ENCODE measurements at places on chromosomes 5 and 9. TPM values are rescaled to one million over a fixed set of nuclear protein-coding genes. Genes with fewer than 3 reads are reported as not detected.
A peak's percentile ranks its signal among the peaks of the same experiment; 100 is the strongest.

DNA sequence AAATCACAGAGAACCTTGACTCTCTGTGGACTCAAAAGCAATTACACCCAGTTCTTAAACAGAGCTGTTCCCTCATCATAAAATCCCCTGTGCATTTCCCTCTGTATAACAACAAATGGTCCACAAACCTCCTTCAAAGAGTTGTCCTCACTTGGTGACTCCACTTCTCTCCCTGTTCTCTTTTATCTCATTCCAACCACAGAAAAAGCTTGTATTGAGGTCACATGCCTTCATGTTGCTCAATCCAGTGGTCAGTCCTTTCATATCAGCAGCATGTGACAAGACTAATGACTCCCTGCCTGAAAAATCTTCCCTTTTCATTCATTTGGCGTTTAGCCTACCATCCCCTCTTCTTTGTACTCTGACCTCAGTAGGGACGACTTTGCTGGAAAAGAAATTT lies 158.0 kb downstream of the DEPDC1B start:
- DNase-seq = no peak
- H3K27me3 ChIP-seq = no peaks in the 10 kb centered on the region
- H3K27ac ChIP-seq = no peak overlapping the region
- no peaks in the 10 kb centered on the region for H3K36me3 ChIP-seq
- H3K4me3 ChIP-seq = no peak overlapping the region
- H3K4me1 ChIP-seq = no peaks in the 10 kb centered on the region

GRCh38 chr9:2790466-2790865 lies 53.4 kb downstream of the PUM3 start:
- no peak for DNase-seq
- H3K4me3 ChIP-seq = no peak overlapping the region
- no peaks in the 10 kb centered on the region for H3K4me1 ChIP-seq
- H3K27me3 ChIP-seq = no peaks in the 10 kb centered on the region

GRCh38 chr9:130138791-130139190 lies 33.4 kb upstream of the NCS1 start:
- DNase-seq = no peak
- H3K4me3 ChIP-seq = no peak overlapping the region

DNA sequence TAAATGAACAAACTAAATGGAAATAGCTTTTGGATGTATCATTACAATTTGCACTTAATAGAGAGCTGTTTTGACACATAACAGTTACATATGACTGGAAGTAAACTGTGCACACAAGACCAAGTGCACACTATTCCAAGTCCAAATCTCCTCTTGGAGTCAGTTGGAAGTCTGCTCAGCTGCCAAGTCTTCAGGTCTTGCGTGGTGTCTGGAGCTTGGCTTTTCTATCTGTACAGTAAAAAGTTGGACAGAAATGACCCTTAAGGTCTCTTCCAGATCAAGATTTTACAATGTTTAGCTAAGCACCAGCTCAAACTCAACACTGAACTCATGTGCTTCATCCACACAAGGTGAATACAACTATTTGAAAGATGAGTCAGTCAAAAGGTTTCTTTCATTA lies 456.9 kb downstream of the RASEF start:
- no peaks in the 10 kb centered on the region for H3K27me3 ChIP-seq
- no peak overlapping the region for H3K27ac ChIP-seq

Gene STPG3
- not detected for polyA plus RNA-seq

GRCh38 chr5:25550793-25551192 lies 906.0 kb upstream of the CDH10 start:
- H3K36me3 ChIP-seq = no peaks in the 10 kb centered on the region
- no peak for DNase-seq
- no peak overlapping the region for H3K27ac ChIP-seq

GRCh38 chr5:116375926-116376325 lies 198.7 kb downstream of the SEMA6A start:
- no peaks in the 10 kb centered on the region for H3K27me3 ChIP-seq
- no peak overlapping the region for H3K4me3 ChIP-seq
- no peaks in the 10 kb centered on the region for H3K36me3 ChIP-seq

DNA sequence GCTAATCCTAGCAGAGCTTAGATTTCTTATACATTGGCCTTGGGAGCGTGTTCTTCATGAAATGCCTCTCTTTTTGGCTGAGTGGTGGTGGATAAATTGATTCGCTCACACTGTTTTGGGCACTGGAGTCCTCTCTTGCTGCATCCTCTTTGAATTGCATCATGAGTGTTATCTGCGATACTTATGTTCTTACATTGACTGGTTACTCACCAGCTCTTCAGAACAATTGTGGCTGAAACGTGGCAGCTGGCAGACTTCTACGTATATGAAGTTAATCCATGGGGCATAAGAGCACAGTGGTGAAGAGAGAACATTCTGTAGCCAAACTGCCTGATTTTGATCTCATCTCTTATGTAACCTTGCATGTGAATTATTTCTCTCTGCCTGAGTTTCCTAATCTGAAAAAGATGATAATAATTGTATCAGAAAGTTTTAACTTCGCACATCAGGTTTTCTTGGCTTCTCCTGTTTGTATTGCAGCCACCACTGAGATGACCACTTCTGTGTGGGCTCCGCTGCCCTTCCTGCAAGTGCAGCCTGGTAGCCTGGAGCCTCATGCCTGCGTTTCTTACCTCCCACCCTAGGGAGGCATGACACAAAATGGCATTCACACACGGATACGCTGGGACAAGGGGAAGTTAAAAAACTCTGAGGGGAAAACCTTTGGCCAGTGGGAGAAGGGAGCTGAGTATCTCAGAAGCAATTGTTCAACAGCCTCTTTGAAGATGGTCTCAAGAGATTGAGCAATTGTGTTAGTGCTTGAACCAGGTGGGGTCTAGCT lies 295.2 kb downstream of the ARHGAP26 start:
- H3K27me3 ChIP-seq = no peaks in the 10 kb centered on the region
- H3K36me3 ChIP-seq = peaks cover 10% of the 10 kb centered on the region
- no peaks in the 10 kb centered on the region for H3K4me1 ChIP-seq
- no peak overlapping the region for H3K27ac ChIP-seq

Gene OR1J4
- not detected for polyA plus RNA-seq

- no peak for DNase-seq
- no peaks in the 10 kb centered on the region for H3K4me1 ChIP-seq
- H3K27me3 ChIP-seq = no peaks in the 10 kb centered on the region
- no peaks in the 10 kb centered on the region for H3K36me3 ChIP-seq
- no peak overlapping the region for H3K4me3 ChIP-seq
Observed at GRCh38 chr9:79661886-79662536, 90.2 kb downstream of the TLE4 start.

Gene RABGAP1
- polyA plus RNA-seq = 24.3 TPM

Gene DBN1
- 28.1 TPM for polyA plus RNA-seq

DNA sequence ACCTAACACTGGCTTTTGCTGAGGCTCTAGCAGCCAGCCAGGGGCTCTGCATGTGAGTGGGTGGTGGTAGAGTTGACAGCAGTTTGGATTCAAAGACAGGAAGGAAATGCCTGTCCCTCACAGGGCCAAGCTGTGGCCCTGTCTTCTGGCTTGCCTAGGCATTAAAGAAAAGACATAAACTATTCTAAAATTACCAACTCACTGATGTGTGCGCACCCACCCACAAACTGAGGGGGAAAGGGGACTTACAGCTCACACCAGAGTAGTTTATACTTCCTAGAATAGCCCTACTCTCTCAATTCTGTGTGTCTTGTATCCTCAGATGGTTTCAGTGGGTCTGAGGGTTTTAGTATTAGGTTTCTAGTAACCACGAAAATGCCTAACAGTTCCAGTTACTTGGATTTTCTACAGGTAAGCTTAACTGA lies 18.3 kb upstream of the IL13 start:
- no peaks in the 10 kb centered on the region for H3K27me3 ChIP-seq
- no peak for DNase-seq
- H3K36me3 ChIP-seq = peaks cover 36% of the 10 kb centered on the region
- H3K4me3 ChIP-seq = no peak overlapping the region
- no peak overlapping the region for H3K27ac ChIP-seq
- H3K4me1 ChIP-seq = no peaks in the 10 kb centered on the region

DNA sequence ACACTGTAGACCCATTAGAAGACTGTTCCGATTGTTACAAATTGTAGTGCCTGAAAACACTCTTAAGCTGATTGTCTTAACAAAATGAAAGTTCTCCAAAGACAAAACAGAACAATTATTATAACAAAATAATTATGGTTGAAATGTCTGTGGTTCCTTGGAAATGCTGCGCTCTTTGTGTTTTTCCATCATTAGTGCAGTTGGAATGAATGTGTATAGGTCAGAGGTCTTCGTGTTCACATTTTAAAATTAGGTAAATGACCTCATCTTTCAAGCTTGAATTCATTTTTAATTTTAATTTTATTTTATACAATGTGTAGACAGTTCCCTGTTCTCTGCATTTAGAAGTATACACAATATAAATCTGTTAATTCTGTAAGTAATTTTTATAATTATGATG lies 56.7 kb upstream of the NXNL2 start:
- no peak overlapping the region for H3K27ac ChIP-seq
- H3K27me3 ChIP-seq = no peaks in the 10 kb centered on the region
- no peaks in the 10 kb centered on the region for H3K4me1 ChIP-seq
- no peaks in the 10 kb centered on the region for H3K36me3 ChIP-seq
- no peak overlapping the region for H3K4me3 ChIP-seq
- DNase-seq = no peak

DNA sequence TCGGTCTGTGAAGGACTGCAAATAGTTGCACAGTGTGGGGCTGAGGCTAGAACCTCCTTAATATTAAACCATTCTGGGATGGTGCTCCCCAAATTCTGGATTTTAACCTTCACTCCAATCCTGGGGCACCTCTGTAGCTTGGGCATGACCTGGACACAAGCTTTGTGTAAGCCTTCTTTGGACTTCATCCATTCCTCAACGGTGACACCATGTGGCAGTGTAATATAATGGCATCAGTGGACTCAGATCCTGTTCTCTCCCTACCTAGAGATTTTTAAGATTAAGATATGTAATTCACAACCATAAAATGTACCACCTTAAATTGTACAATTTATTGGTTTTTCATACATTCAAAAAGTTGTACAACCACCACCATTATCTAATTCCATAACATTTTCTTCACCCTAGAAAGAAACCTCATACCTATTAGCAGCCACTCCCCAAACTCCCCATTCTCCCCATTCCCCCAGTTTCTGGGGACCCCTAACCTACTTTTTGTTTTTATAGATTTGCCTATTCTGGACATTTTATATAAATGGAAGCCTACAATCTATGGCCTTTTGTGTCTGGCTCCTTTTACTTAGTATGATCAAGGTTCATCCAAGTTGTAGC lies 4.8 kb upstream of the PLGRKT start:
- no peak overlapping the region for H3K4me3 ChIP-seq
- H3K27me3 ChIP-seq = no peaks in the 10 kb centered on the region
- peaks cover 24% of the 10 kb centered on the region for H3K4me1 ChIP-seq
- no peak for DNase-seq

GRCh38 chr9:108130905-108131304 lies 641.3 kb upstream of the KLF4 start:
- H3K36me3 ChIP-seq = no peaks in the 10 kb centered on the region
- no peak overlapping the region for H3K4me3 ChIP-seq
- no peaks in the 10 kb centered on the region for H3K4me1 ChIP-seq
- H3K27me3 ChIP-seq = no peaks in the 10 kb centered on the region
- DNase-seq = no peak

GRCh38 chr5:140342896-140343295 lies 3.5 kb downstream of the HBEGF start:
- no peaks in the 10 kb centered on the region for H3K27me3 ChIP-seq
- no peaks in the 10 kb centered on the region for H3K36me3 ChIP-seq
- H3K27ac ChIP-seq = no peak overlapping the region
- no peak overlapping the region for H3K4me3 ChIP-seq
- no peak for DNase-seq
- peaks cover 43% of the 10 kb centered on the region for H3K4me1 ChIP-seq

DNA sequence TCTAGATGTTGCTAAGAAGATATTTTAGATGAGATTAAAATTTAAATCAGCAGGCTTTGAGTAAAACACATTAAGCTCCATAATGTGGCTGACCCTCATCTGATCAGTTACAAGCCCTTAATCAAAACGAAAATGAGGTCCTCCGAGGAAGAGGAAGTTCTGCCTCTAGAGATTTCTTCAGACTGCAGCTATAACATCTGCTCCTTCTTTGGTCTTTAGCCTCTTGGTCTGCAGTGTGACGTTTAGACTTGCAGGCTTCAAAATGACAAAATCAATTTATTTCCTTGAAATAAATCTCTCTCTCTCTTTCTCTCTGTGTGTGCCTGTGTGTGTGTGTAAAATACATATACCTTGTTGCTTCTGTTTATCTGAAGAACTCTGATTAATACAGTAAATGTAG lies 1429.8 kb upstream of the CDH9 start:
- no peaks in the 10 kb centered on the region for H3K4me1 ChIP-seq
- no peak overlapping the region for H3K27ac ChIP-seq
- no peaks in the 10 kb centered on the region for H3K36me3 ChIP-seq
- no peak for DNase-seq

DNA sequence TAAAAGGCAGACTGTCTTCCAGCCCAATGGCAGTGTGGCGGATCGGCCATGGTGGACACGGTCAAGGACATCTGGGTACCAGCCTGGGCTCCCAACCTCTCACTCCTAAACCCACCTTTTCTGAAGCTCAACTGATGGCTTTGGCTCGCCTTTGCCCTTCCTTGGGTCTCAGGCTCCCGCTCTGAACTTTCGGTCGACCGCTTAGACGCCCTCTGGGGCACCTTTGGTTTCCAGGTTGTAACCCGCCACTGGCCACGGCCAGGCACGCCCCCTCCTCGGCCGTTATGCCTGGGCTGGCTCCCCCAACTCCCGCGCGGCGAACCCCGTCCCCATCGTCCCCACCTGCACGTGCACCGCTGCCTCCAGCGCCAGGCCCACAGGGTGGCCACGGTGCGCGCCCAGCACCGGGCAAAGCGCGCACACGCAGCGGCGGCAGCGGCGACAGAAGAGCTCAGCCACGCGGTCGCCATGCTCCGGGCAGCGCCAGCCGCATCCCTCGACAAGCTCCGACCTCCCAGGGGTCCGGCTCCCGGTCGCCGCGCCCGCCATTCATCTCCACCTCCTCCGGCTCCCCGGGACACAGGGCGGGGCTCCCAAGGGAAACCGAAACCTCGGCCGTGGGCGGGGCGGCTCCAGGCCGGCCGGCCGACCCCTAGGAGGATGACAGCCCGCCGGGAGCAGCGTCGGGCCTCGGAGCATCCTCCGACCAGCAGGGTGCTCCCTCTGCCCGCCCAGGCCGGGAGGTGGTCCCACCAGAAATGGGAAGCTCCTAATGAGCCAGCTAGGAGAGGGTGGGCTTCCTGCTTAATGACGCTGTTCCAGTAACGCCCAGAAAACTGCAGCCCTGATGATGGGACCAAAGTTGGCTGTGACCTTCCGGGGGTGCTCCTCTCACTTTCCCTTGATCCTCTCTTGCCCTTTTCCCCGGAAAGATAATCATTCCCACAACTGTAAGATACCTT lies at the start of gene TRIM14:
TSS of gene TRIM14 (minus strand) at position 583 of the 962 bp plus-strand sequence. CDS start at position 549, 34 bp downstream.
- peak within 1 kb of the TSS; percentile 59 for H3K27ac ChIP-seq
- peak; percentile 67 for DNase-seq
- H3K36me3 ChIP-seq = no peaks in the 10 kb centered on the region
- H3K4me3 ChIP-seq = peak within 1 kb of the TSS; percentile 95

DNA sequence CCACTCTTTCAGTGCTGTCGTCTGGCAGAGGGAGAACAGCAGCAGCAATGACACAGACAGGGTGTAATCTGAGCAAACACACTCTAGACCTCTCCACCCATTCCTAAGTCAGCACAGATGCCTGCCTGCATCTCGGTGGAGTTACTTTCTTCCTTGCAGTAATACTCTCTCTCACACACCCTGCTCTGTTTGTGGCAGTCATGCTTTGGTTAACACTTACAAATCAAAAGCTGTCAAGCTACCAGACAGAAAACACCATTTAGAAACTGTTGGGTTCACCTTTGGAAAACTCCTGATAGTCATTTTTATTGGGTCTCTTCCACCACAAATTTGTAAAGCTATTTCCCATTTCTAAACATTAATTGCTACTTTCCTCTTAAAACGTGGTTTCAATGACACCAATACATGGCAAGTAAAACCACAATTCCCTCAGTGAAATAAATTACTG lies 27.3 kb downstream of the LHFPL2 start:
- no peak overlapping the region for H3K27ac ChIP-seq
- no peaks in the 10 kb centered on the region for H3K4me1 ChIP-seq
- no peaks in the 10 kb centered on the region for H3K36me3 ChIP-seq
- no peak overlapping the region for H3K4me3 ChIP-seq
- H3K27me3 ChIP-seq = no peaks in the 10 kb centered on the region
- DNase-seq = no peak

All from CD8-positive, alpha-beta memory T cell (primary cell).